ENCODE measurements at places on chromosomes 2 and 18.

DNA sequence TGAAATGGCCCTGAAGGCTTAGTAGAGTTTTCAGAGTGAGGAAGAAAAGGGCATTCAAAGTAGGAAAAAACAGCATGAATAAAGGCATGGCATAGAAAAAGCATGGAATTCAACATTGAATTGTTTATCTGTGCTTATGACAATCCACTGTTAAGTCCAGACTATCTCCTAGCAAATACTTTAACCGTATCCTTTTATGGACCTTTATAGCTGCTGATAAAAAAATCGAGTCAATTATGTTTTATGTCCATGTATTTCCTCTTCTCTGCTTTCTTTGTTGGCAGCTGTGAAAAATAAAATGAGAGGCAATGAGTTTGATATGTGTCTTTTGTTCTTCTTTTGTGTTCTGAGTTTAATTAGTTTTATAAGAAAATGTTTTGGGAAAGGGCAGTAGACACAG lies 70.4 kb downstream of the TDRD15 start:
- no peak for DNase-seq

GRCh38 chr2:33077844-33078243 lies 131.1 kb downstream of the LTBP1 start:
- no peak for DNase-seq

DNA sequence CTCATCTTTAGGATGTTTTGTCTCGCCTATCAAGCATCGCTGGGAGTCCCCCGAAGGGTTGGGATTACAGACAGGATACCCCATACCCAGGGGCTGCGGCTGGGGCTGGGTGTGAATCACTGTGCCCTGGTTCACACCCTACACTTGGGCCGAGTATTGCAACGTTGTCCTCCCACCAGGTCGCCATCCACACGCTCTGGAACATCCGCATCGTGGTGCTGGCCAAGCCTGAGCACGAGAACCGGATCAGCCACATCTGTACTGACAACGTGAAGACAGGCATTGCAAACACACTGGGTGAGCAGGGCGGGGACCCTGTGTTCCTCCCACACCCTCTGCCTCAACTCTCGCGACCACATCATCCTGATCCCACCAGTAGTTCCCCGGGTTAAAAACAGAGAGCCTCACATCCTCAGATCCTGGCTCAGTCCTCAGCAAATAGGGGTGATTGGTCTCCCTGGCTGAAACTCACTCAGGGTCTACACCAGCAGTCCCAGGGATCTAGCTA lies 87.3 kb upstream of the ATG16L1 start:
- DNase-seq: no peak

DNA sequence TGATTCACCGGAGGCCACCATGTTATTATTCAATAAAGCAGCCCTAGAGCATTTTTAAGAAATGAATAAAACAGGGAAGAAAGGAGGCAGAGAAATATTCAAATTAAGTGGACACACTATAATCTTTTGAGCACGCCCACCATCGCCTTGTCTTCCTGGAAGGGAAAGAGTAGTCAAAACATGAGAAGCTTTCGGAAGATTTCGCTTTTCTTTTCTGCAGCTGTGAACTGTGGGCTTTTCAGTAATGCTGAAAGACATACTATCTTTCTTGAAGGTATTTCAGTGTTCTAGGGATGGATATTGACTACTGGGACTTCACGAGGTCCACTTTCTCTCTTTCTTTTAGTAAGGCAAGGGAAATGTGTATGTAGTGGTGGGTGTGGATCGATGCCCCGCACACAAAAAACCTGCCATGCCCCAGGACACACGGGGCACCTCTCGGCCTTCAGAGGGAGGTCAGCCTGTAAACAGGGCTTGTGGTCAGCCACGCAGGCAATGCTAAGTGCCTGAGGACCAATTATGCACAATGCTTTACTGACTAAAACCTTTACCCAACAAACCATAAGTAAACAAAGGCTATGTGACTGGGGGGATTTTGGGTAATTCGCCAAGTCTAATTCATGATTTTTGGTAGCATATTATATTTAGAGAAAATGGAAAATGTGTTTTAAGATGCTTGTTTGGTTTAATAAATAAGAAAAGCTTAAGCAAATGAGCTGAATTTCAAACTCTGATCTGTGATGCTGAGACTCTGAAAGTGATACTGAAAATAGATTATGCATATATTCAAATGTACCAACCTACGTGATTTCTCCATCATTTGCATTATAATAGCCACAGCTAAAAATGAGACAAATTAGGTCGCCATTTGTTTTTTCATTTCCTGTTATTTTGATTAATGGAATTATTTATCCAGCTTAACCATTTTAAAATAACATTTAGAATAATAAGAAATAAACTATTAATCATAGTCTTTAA lies 130.5 kb downstream of the ZNF516 start:
- no peak for DNase-seq

DNA sequence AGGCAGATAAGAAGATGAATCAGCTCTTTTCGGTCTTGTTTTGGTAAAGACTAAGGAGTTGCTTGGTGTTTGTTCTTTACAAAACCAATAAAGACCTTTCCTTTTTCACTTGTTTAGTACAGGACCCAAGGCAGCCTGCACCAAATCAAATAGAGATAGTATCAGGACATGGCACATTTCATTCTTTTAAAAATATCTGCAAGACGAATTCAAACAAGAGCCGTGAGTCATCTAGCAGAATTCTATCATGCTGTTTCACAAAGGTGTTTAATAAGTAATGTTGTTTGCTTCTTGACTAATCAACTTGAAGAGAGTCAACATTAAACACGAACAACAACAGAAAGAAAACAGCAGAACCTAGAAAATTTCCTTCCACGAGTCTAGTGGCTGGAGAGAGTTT lies 102.8 kb upstream of the TTN start:
- DNase-seq: no peak

GRCh38 chr18:56393870-56394269 lies 244.5 kb downstream of the TXNL1 start:
- no peak for DNase-seq

GRCh38 chr2:118883792-118884191 lies 36.3 kb upstream of the EN1 start:
- no peak for DNase-seq

- DNase-seq: no peak
These were observed 9.3 kb downstream of the MEX3C start for GRCh38 chr18:51188024-51188701.

DNA sequence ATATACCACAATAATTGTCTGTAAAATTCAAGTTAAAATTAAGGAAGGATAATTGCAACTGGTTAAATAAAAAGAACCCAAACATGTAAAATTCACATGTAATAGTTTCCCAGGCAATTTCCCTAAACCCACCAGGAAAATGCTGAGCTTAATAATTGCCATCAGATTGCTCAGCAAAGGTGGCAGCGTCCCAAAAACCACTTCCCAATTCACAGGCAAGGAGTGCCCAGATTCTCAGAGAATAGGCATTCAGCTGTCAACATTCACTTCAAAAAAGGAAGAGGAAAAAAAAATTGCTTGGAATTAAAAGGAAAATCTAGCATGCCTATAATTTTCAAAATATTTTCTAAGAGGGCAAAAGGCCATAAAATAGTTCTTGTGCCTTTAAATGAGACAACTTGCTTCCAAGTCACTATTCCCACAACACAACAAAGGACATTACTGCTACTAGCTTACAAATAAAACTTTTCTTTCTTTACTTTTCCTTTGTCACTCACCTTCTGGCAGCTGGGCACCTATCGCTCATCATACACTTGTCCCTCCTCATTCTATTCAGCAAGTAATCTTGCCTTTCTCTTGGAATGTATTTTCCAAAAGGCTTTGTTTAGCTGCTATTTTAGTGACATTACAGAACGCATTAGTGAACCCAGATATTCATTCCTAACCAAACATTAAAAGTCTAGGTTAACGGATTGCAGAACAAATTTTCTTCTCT lies 15.2 kb downstream of the SRBD1 start:
- DNase-seq: peak; percentile 35

- DNase-seq: no peak
These were observed 42.0 kb downstream of the MAPRE2 start for GRCh38 chr18:35083174-35083712.

DNA sequence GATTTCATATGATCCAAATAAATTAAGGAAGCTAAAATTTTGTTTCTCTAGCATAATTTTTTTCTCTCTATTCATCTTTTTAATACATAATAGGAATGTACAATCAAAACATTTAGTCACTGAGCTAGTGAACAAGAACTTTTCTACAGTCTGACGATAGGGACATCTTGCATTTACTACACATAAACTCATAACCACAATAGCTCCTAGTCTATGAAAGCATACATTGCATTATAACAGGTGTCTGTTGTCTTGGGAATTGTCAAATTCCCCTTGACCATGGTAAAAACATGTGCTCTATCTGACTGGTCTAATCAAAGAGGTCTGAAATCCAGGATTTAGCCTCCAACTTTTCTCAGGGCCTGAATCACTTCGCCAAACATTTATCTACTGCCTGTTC lies 144.8 kb downstream of the FAM124B start:
- no peak for DNase-seq

DNA sequence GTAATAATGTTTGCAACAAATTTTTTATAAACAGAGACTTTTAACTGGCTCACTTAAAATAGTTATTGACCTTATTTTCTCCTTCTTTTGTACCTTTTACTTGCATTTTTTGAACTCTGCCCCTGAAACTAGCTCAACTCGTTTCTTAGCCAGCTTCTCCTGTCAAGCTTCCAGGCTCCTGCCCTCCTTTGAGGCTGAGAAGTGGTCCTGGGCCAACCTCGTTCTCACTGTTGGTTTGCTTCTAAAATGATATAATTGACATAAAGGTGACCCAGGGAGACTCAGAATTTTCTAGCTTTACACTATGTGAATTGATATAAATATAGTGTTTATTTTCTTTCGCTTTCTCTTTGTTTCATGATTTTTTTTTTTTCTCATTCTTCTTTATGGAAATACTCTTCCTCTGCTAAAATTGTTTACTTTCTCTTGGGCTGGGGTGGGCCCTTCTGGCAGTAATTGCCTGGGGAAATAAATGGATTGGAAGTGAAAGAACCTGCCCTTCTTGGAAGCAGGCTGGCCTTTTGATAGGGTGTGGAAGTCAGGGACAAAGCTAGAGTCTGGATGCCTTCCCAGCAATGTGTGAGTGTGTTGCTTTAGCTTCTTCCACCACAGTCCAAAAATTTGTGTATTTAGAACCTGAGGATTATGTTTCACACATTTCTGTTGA lies 30.7 kb downstream of the GPD2 start:
- no peak for DNase-seq

DNA sequence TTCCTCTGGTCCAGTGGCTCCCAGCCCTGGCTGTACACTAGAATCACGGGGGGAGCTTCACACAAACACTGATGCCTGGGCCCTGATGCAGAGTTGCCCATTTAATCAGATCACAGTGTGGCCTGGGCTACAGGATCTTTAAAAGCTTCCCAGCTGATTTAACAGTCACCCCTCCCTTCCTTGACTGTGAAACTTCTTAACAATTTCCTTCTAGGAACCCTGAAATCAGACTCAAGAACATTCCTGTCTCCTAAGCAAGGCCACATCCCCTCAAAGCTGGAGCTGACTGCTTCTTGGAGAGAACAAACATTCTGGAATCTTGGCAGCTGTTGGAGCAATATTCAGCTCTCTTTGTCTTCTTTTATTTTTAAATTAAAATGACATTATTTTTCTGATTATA lies 88.7 kb downstream of the ADD2 start:
- no peak for DNase-seq

GRCh38 chr2:240909216-240909974 lies 3.3 kb downstream of the CROCC2 start:
- no peak for DNase-seq

- no peak for DNase-seq
These were observed 15.7 kb downstream of the MSH6 start for GRCh38 chr2:47798631-47799030.

GRCh38 chr2:153715218-153715850 lies 156.4 kb upstream of the GALNT13 start:
- DNase-seq: no peak

DNA sequence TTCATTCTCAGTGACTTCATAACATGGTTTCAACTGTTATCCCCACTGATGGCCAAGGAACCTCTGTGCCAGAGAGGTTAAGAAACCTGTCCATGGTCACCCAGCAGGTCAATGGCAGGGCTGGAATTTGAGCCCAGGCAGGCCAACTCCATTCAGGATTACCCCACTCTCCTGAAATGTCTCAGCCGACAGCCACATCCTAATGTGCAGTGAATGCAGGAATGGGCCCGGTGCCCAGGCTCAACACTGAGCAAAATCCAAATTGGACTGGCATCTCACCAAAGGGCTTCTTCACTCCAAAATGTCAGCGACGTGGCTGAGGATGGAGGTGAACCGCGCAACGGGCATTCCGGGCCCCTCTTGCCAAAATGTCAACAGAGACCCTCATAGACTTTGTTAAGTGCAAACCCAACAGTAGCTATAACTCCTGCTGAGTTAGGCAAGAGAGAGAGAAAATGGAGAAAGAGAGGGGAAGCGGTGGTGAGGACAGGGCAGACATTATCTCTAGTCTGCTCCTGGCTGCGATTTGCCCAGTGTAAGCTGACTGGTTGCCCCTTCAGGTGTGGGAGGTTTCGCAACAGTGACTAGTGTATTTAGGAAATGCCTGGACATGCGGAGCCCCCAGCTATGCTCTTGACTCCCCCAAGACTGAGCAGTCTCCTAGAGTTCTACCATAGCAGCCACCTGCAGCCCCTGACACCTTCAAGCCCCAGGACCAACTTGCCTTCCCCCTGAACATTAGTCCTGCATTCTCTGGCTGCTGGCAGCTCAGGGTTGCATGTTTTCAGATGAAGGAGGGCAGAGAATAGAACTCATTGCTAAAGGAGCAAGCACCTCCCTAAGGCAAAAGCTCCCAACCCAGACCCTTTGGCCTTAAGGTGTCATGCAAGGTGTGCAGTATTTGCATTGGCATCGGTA lies 167.7 kb downstream of the ANAPC1 start:
- no peak for DNase-seq

DNA sequence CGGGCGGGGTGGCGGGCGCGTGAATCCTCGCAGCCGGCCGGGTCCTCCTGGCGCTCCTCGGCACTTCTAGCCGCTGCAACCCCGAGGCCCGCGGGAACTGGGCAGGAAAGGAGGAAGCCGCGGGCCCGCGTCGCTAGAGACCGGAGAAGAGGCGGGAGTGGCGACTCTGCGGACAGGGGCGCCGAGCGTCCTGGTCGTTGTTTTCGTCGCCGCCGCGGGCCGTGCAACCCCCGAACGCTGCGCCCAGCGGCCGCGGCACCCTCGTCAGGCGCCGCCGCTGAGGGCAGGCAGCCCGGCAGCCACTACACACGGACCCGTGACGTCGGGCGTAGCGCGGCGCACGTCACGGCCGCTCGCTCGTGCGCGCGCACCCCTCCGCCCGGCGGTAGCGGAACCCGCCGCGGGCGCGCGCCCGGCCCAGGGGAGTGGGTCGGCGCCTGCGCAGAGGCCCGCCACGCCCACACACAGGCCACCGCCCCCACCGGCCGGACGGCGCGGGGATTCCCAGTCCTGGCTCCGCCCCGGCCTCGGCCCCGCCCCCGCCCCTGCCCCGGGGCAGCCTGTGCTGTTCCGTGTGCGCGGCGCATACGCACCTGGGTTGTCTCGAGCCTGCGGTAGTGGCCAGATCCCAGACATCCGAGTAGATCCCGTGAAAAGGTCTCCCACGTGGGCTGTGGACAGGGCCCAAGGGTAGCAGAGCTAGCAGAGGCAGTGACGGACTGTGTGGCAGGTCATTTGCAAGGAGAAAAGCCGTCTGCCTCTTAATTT lies at the start of gene MAP3K2:
Gene MAP3K2 (minus strand): TSS at position 321 of the 768 bp plus-strand sequence. CDS start 44,846 bp downstream, outside the sequence.
- DNase-seq: peak; percentile 81

Data from amniotic stem cell (primary cell).